Activated CD8-positive, alpha-beta T cell treated with anti-CD3 and anti-CD28 coated beads, Interleukin-2, amount 10 ng/mL, durations not matched to agents 7 days and 5 days (primary cell): ENCODE measurements at places on chromosomes 2 and 18. TPM values are rescaled to one million over a fixed set of nuclear protein-coding genes. Genes with fewer than 3 reads are reported as not detected.

The VIT gene
- not detected for total RNA-seq

DNA sequence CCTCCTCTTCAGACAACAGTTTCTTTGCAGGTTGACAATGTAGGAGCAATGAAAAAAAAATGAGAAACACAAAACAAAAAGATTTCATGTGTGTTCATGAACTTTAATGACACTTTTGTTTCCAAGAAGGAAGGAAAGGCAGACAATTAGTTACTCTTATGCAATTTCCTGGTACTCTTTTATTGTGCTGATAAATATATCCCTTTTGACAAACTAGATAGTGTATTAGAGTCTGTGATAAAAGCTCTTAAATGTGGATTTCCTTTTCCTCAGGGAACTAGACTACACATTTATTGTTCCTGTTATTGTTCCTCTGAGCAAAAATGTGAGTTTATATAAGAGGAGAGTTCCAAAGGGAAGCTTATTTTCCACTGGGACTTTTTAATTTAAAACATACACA, 188.7 kb upstream of the NRXN1 start:
- DNase-seq, result no peak

The GALNT3 gene
- total RNA-seq, result 5.8 TPM

The ICA1L gene
- 5.1 TPM for total RNA-seq

- DNase-seq, result no peak
Observed at GRCh38 chr2:176291809-176292283, 22.6 kb downstream of the MTX2 start.

The TMEM247 gene
- not detected for total RNA-seq

GRCh38 chr2:235981631-235982030, 186.6 kb downstream of the GBX2 start:
- no peak for DNase-seq

GRCh38 chr2:53784436-53784835, 2.3 kb downstream of the ASB3 start:
- DNase-seq, result no peak

DNA sequence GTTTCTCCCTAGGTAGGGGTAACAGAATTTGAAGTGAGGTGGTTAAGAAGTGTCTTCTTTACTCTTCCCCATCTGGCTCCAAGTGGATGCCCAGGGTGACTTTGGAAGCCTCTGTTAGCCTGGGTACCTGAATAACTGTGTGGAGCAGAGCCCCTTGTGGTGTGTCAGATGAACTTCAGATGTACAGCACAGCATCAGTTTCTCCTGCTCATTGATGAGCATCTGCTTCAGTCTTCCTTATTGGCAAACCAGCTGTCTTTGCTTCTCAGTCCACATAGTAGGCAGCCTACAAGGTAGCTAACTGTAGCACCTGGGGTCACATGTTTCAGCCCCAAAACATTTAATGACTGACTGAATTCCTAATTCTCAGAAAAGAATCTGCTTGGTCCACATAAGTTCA, 56.2 kb upstream of the ATP8B1 start:
- DNase-seq, result no peak
